ENCODE measurements at places on chromosomes 12 and 14.

DNA sequence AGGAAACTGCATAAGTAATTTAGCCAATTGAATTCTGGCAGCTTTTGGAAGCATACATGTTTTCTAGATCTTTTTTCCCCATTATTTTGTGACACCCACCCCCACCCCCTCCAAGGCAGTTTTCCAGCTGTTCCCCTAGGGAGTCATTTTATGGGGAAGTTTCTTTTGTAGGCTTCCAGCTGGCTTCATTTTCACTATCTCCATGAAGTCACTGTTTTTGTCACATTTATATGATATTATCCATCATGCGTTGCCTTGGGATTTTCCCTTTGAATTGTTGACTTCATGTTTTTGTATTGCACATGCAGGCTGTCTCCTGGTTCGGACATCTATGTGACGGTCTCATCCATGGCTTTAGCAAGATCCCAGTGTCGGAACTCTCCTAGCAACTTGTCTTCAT, 233.6 kb upstream of the RGS6 start:
- no peak for DNase-seq

- no peak for DNase-seq
These were observed 52.6 kb upstream of the STK38L start for GRCh38 chr12:27191531-27191930.

DNA sequence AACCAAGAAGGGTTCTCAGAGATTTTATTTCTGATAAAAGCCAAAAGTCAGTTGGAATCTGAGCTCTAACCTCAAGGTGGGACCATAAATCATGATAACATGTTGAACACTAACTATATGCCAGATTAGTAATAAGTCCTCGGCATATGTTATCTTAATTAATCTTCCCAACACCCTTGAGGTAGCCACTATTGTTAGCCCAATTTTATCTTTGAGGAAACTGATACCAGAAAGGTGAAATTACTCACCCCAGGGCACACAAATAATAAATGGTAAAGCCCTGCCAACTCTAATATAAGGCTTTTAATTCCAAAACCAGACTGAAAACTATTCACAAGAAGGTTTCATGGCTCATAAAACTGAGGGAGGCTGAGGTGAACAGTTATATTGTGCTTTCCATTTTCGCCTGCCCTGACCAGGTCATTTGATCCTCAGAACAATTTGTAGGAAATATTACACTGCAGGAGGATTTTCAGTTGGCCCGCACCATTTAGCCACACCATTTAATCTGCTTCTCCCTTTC, 16.1 kb upstream of the NUAK1 start:
- DNase-seq, result no peak

GRCh38 chr14:63345826-63346225, 27.1 kb upstream of the GPHB5 start:
- DNase-seq, result no peak
